HuH-7 (cell line): ENCODE measurements at places on chromosomes 5 and 9.

GRCh38 chr9:37574241-37574721, 1.9 kb downstream of the FBXO10 start:
- DNase-seq = no peak

DNA sequence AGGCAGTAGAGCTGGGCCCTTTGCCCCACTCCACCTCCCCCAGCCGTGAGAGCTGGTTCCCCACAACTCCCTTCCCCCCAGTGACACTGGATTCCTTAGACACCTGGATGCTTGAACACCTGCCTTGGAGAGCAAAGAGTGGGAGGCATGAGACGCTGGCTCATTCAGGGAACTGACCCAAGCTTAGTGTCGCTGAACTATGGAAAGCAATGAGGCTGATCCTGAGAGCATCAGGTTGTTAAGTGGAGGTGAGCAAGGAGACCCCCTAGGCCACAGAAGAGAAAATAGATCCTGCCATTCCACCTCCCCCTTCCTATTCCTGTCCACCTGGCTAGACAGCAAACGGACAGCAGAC, 2.0 kb downstream of the CCL19 start:
- no peak for DNase-seq

- no peak for DNase-seq
Measured at GRCh38 chr9:82443312-82443711, 454.7 kb downstream of the SPATA31D1 start.

- no peak for DNase-seq
Measured at GRCh38 chr5:37971483-37972024, 131.7 kb upstream of the GDNF start.

- no peak for DNase-seq
Measured at GRCh38 chr5:56515011-56515410, 281.9 kb upstream of the ANKRD55 start.

DNA sequence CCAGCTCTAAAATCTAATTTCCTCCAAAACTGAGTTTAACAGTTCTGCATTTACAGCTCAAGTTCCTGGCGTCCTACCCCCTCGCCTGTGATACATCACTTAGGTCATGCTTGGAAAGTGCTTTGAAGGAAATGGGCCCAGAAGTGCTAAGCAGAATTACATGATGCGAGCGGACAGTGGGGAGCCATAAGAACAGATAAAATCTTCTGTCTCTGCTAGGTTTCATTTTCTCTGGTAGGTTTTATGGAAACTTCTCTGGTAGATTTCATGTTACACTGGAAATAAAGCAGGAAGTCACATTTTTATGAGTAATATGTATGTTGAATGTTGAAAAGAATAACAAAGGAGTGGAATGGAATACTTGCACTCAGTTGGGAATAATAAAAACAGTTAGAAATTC, 138.3 kb downstream of the ZDHHC21 start:
- no peak for DNase-seq

- no peak for DNase-seq
Measured at GRCh38 chr5:106408570-106408969, 1262.2 kb downstream of the EFNA5 start.
